ENCODE measurements at places on chromosomes 7 and 10.

DNA sequence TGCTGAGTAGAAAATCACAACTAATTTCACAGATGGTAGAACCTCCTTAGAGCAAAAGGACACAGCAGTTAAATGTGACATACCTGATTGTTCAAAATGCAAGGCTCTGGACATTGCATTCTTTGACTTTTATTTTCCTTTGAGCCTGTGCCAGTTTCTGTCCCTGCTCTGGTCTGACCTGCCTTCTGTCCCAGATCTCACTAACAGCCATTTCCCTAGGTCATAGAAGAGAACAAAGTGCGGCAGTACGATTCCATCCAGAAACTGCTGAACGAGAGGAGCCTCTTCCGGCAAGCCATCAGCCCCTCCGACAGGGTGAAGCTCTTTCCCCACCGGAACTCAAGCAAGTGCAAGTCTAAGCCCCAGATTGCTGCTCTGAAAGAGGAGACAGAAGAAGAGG is 186.9 kb downstream of the CFTR start:
- no peak for DNase-seq

GRCh38 chr10:87626422-87626892 is 33.2 kb upstream of the PAPSS2 start:
- DNase-seq: no peak

DNA sequence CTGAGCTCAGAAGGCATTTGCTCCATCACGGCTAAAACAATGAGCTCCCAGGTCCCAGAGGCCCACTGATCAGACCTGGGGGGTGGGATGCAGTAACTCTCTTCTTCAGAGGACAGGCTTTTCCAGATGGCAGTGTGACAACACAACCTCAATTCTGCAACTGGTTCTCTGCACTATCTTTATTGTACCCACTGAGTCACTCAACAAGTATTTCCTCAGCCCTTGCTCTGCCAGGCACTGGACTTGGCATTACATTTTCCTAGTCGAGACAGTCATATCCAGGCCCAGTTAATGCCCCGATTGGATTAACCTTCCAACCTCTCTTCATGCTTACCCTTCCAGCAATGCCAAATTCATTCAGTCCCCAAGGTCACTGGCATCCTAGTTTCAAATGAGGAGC is 72.6 kb downstream of the JAZF1 start:
- DNase-seq: no peak

GRCh38 chr7:50672045-50672444 is 106.8 kb upstream of the DDC start:
- DNase-seq: no peak

DNA sequence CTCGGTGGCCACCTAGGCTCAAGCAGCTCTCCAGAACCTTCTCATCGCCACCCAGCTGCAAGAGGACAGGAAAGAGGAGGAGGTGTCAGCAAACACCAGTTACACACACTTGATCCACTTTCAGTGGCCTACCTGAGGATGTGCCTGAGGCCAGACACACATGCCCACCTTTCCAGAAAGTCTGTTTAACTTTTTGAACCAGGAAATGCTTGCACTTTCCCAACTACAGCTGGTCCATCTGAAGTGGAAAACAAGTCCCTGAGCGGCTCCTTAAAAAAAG is 15.7 kb upstream of the CYREN start:
- no peak for DNase-seq

DNA sequence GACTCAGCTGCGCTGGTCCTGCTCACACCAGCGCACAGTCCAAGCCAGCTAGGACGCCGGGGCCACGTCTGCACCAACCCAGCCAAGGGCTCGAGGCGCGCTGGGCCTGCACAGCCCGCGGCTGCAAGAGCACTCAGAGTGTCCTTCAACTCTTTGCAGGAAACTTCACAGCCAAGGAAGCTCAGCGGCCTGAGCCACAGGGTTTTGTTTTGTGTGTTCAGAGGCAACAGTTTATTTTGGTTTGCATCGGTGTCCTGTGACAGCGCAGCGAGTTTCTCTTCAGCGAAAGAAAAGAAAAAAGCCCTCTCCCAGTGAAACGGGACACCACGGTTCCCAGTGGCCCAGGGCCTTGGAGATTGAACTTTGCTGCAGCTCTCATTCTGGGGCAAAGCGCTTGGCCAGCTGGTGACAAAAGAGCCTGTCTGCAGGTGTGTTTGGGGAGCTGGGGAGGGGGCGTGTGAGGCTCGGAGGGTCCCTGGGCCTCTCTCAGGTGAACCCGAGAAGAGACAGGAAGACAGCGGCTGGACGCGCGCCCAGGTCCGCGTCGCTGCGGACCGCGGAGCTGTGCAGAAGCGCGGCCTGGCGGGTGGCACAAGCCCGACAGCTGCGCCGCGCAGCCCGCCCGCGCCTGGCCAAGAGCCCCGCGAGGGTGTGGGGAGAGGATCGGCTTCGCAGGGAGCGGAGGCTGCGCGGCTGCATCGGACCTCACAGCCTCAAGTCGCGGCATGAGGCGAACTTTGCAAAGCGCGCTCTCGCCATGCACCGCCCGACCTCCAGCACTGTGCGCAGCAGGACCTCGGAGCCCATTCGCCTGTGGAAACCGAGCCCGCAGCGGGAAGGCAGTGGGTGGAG is 922 bp downstream of the CXCL12 start:
- DNase-seq: no peak

DNA sequence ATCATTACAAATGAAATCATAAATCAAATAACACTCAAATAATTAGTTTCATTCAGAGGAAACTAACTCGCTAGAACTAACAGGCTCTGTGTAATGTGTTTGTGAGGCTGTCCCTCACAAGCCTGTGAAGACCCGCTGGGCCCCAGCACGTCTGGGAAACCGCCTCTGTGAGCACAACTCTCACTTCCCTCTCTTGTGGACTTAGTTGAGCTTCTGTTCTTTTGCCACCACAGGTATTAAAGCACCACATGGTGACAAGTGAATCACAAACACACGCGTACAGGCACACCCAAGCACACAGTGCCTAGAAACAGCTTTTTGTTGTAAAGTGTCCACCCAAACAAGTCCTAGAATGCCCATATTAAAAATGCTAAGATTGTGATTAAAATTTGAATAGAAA is 51.0 kb downstream of the ZNF777 start:
- no peak for DNase-seq

DNA sequence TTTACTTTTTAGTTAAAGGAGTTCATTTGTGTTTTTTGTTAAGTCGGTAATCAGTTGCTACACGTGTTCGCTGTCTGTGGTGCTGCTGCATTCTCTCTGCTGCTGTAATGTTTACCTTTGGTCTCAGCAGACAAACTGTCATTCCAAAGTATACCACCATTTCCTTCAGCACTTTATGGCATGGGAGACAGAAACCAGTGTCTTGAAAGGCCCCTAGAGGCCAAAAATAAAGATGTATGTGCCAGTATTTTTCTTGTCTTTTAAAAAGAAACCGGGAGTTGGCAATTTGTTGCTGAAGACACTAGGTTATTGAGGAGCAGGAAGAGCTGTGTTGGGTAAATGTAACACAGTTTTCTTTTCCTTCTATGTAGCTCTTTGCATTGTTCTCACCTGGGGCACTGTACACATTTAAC is 24.1 kb downstream of the ZNF92 start:
- no peak for DNase-seq

- no peak for DNase-seq
These were observed 13.9 kb downstream of the VCL start for GRCh38 chr10:74011770-74012169.

DNA sequence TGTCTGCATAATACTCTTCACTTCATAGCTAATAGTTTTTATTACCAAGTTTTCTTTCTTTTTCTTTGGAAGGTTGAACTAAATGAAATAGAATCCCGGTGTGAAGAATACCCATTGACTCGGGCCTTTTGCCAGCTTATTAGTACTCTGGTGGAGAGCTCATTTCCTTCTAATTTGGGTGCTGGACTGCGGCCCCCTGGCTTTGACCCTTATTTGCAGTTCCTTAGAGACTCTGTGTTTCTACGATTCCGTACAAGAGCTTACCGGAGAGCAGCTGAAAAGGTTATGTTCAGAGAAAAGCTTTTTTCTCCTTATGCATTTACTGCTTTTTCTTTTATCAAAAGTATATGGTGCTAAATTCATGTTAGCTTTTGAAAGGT is 40.2 kb downstream of the NUP205 start:
- no peak for DNase-seq

DNA sequence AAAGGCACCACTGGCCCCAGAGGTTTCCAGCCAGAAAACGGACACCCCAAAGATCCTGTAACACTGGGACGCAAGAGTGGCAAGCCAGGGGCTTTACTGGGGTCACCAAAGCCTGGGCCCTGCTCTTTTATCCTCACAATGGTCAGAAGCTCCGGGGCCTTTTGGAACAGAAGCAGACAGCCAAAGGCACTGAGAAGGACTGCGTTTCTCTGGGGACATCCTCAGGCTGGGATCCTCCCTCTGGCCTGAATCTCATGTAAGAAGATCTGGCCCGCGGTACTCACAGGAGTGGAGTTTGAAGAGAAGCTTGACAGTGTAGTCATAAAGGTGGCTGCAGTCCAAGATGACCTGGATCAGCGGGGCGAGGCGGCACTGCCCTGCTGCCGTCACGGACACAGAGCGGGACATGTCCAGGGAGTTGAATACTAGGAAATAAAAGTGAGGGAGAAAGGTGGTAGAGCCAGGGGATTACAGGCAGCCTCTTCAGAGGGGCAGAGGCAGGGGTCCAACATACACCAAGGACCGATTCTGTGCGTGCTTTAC is 81.4 kb downstream of the SPDYE5 start:
- no peak for DNase-seq

GRCh38 chr10:72392571-72392970 is 37.9 kb upstream of the DNAJB12 start:
- DNase-seq: no peak

GRCh38 chr7:41579961-41580935 is 122.6 kb downstream of the INHBA start:
- no peak for DNase-seq

DNA sequence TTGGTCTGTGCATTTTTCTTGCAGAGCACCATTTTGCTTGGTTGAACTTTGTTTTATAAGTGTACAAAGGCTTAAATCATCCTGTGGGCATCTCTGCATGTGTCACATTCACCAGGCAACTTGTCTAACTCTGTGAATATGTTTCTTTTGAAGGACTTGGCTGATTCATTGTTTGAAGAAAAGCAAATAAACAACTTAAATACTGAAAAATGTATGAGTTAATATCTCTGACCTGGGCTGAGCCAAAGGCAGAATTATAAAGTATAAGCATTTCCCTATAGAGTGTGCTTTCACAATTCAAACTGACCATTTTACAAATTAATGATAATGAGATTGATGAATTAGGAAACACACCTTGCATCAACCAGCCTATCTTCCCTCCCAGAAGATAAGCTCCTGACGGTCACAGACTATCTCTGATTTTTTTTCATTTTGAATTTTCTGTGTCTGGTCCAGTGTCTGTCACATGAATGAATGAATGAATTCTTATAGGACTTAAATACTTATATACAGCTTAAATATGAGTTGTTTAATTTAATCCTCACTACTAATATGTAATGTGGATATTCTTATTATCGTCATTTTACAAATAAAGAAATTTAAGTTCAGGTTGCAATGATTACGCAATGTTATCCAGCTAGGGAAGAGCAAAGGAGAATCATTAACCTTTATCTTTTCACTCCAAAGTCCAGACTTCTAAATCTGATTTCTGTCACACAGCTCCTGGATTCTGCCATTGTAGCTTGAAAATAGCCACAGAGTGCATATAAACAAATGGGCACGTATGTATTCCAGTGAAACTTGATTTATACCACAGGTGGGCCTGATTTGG is 182.0 kb upstream of the PHYHIPL start:
- DNase-seq: no peak

GRCh38 chr7:44735403-44736165 is 13.1 kb upstream of the ZMIZ2 start:
- no peak for DNase-seq

- DNase-seq: no peak
These were observed at the start of gene FAM171A1 for GRCh38 chr10:15370856-15371701. Gene FAM171A1 (minus strand): TSS chr10:15371289. CDS start chr10:15371052, 237 bp downstream.

DNA sequence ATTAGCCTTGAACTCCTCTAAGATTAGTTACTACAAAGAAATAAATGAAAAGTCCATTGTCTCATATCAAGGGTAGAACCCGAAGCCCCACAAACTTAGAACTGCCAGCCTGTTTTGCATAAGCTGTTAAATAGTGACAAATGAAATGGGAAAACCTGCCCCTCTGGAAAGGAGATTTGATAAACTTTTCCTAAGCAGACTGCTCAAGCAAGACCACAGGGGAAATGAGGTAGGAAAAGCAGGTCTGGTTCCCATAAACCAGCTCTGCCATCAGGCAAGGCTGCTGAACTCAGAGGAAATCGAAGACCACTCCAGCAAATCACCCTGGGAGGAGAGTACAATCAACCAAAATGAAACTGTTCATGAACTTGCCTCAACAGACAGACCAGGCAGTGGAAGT is 181.5 kb upstream of the AOAH start:
- DNase-seq: no peak

- DNase-seq: no peak
These were observed 3.1 kb downstream of the SLC39A12 start for GRCh38 chr10:17954861-17955260.

DNA sequence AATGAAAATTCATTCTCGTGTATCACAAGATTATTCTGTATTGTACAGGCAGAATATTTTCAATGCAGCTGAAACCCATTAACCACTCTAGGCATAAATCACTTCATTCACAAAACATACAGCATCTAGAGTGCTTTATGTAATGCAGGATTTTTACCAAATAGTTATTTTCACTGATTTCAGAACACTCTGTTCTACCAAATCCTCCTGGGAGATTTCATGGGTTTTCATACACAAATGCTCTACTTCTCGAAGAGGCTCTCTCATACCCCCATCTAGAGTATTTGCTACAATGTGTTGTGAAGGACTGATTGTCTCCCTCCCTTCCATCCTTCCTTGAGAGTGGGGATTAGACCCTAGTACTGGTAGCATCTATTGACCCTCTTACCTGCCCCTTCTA is 209.2 kb upstream of the LRRN3 start:
- no peak for DNase-seq

- no peak for DNase-seq
These were observed 544.5 kb downstream of the KCNMA1 start for GRCh38 chr10:77093126-77093525.

GRCh38 chr10:36366843-36367242 is 724.7 kb upstream of the FZD8 start:
- DNase-seq: no peak

DNA sequence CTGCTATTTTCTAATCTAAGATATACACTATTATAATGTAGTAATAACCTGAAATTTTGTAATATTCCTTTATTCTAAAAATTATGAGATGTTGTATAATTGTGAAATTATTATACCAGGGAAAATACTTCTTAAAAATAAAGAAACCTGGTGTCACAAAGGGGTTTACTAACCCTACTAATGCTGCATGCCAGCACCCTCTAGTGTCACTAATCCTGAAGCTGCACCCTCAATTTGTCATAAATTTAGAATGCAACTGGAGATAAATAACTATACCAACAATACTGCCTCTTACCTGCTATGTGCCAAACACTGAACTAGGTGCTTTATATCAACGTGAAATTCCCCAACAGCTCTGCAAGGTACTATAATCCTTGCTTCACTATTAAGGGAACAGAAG is 30.8 kb downstream of the TM9SF3 start:
- DNase-seq: no peak
